ENCODE measurements at places on chromosomes 3 and 15.

DNA sequence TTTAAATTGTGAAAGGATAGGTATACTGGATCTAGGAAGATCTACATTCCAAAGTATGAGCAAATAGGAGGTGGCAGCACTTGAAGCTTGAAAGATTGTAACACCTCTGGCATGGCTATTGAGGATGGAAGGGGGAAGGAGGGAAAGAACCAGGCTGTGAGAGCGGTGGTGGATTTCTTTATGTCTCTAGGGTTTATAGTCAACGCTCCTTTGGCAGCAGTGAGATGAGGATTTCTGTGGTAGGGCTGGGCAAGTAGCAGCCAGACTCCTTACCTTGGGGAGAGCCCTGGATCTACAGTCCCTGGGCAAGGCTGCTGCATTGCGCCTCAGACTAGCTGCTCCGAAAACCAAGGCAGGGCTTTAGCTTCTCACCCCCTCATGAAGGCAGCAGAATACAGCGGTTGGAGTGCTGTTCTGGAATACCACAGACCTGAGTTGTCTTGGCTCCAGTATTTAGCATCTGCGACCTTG is 53.2 kb downstream of the MEF2A start:
- DNase-seq, result no peak

- DNase-seq, result no peak
Measured at GRCh38 chr3:104436506-104436905, 930.2 kb upstream of the ALCAM start.

DNA sequence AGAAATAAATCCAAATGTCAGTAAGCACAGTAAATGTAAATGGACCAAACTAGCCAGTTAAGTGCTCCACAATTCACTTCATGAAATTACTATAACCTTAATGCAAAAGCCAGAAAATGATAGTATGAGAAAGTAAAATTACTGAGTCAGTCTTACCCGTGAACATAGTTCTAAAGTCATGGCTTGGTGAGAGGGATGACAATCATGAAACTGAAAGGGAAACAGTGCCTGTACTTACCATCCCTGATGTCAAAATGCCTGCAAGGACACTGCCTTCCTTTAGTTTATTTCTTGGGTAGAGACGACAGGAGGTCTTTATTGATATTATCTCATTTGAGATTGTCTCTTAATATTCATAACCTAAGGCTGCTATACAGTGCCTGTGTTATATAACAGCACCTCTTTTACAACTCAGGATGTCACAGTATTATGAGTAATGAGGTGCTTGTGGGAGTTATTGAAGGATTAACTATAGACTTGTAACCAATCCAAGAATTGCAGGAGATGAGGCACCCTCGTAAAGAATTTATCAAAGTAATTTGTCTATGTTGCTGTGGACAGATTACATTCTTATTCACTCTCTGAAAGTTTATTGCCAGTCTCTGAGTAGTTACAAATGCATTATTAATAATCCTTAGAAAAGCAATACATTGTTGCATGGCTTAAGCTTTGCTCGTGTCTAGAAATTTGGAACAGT is 142.9 kb upstream of the BFSP2 start:
- DNase-seq, result no peak

DNA sequence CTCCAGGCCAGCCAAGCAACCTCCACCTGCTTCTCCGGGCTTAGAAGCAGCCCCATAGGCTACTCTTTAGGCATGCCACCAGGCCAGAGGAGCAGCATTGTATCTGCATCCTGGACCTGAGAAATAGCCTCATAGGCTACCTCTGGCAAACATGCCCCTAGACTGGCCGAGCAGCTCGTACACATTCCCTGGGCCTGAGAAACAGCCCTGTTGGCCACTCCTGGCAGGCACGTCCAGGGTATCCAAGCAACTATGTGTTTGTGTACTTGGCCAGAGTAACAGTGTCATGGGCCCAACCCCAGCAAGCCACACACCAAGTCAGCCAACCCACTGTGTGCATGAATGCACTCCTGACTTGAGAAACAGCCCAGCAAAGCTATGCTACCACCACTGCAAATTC is 498.7 kb upstream of the CDIN1 start:
- no peak for DNase-seq

GRCh38 chr3:114307222-114307830 is 13.5 kb downstream of the TIGIT start:
- DNase-seq, result no peak

- peak; percentile 64 for DNase-seq
Measured at GRCh38 chr3:161217496-161217895, 3.6 kb upstream of the NMD3 start.

- DNase-seq, result no peak
Measured at GRCh38 chr15:27081676-27082418, 110.9 kb downstream of the GABRG3 start.

DNA sequence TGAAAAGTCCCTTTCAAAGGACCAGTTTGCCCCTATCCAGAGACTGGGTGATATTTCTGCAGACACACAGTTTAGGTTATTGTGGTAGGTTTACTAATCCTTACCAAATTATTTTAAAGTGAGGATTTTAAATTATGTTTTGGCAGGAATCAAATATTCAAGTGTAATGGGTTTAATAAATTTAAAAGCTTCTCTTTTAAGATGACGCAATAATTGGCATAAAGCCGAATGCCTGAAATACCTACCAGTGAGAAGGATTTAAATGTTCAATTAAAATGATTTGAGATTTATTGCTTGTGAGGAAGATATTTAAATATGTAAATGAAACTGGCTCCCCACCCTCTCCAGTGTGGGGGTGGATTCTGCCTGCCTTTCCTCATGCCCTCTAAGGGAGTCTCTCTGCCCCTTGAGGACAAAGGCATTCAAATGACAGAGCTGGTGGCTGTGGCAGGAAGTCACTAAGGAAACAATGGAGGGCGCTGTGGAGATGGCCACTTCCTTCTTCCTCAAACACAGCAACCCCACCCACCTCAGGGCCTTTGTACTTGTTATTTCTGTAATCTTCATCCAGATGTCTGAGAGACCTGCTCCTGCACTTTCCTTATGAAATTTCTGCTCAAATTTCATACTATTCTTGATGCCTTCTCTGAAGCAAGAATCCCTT is 131.7 kb downstream of the TNIK start:
- no peak for DNase-seq

- no peak for DNase-seq
Measured at GRCh38 chr15:25780479-25781255, 82.5 kb downstream of the ATP10A start.

GRCh38 chr15:45640616-45641015 is 5.8 kb downstream of the SQOR start:
- DNase-seq, result peak; percentile 18

- DNase-seq, result no peak
Measured at GRCh38 chr15:86506401-86506800, 426.7 kb downstream of the AGBL1 start.

- no peak for DNase-seq
Measured at GRCh38 chr15:100905850-100906249, 13.3 kb upstream of the LRRK1 start.

GRCh38 chr15:60372756-60373155 is 25.0 kb downstream of the ANXA2 start:
- DNase-seq, result no peak

DNA sequence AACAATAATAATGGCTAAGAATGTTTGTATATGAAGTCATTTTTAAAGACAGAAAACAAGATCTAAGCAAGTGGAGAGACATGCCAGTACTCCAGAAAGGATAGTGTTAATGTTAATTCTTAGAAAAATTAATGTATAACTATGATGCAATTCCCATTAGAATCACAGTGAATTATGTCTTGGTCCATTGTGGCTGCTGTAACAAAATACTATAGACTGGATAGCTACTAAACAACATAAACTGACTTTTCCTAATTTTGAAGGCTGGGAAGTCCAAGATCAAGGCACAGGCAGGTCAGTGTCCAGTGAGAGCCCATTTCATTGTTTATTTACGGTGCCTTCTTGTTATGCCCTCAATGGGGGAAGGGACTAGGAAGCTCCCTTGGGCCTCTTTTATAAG is 32.7 kb upstream of the CSPG4 start:
- DNase-seq, result no peak

DNA sequence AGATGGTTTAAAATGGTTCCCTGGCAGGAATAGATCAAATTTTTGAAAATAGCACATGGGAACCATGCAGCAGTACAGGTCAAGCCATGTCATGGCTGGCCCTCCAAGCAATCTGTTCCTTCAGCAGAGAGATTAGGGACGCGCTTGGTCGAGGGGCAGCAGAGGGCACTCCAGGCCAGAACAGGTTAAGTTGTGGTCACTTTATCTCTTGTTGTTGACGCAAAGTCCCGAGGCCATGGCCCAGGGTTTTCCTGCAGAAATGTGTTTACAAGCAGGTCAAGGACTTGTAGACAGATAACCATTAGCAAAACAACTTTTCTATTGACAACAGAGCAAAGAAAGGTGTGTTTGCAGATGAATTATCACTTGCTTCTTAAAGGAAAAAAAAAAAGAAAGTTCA is 570.0 kb upstream of the NR2F2 start:
- DNase-seq, result no peak

DNA sequence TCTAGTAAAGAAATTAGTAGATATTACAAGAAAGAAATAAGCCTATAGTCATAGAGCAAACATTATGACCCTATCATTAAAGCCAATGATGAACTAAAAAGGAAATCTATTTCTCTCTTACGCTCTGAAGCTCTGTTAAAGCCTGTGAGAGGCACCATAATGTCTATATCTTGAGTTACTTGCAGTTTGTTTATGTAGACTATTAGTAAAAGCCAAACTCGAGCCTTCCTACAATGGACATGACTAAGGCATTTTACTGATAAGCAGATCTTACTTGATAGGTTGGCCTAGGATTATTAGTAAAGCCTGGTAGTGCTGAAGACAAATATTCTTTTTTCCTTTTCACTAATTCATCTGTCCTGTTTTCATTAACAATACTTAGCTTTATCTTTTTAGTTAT is 32.7 kb downstream of the LRRC3B start:
- DNase-seq, result no peak

DNA sequence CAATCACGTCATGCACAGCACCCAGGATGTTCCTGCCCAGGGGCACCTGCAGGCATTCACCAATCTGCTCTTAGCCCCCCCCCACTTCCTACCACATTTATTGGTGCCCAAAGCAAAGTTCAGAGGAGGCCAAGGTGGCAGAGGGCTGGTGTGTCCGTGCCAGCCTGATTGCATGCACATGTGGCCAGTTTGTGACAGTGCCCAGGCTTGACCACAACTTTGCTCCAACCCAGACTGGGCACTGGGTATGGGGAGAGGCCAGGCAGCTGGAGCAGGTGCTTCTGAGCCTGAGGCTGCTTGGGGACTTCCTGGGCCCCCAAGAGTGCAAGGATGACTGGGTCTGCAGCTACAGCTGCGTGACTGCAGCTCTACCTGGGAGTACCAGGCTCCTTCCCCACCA is 192.3 kb upstream of the BCHE start:
- no peak for DNase-seq

DNA sequence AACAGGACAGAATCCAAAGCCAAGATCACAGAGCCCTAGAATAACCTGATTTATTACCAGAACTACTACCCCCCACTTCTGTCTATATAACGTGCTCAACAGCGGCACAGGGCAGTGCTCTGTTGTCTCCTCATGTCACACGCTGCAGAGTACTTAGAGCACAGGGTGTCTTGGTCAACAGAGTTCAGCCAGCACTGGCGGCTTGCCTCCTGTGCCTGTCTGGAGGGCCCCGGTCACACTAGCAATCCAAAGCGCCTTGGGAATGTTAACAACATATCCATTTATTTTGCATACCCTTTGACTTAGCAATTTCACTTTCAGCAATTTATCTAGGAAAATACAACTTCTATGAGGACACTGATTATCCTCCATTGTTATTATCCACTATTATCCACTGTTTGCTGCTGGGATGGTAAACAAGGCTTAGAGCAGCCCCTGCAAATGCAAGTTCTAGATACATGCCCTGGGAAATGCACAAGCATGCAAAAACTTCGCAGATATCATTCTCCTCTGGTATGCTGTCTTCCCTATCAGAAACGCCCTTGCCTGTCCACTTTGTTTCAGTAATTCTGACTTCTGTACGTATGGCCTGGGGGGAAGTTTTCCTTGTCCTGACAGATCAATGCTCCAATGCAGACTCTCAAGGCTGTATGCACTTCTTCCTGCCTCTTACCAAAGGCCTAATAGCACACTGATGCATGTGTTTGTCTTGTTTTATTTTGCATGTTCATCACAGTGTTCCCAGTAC is 86.2 kb upstream of the OCA2 start:
- DNase-seq, result no peak

DNA sequence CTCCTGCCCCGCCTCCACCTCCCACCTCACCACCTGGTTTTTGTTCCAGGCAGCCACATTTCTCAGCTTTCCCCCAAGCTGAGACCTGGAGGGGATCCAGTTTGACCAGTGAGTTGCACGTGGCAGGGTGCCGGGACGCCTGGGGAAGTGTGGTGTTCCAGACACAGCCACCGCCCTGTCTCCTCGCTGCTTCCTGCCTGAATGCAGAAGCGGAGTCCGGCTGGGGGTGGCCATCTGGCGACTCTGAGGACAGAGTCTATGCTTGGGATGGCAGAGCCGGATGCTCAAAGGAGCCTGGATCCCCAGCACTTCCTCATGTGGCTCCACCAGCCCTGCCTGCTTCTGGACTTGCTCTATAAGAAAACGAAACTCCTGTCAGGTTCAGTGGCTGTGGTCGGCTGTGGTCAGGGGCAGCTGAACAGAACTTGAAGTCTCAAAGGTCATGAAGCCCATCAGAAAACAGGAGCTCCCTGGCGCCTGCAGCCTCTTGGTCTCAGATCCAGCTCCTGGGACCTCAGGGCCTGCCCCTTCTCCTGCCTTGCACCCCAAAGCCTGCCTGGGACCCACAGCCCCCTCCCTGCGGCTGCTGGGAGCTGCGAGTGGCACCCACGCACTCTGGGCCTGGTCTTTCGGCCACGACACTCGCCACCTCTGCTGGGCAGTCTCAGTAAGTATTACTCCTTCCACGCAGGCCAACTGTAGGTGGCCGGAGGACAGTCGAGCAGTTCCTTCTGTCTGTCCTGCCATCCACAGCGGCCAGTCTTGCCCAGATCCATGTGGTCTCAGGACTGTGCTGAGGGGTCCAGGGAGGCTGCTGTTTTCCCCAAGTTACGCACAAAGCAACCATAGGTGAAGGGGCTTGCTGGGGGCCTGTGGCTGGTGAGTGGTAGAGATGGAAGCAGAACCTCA is 112.8 kb upstream of the MEF2A start:
- DNase-seq, result no peak

DNA sequence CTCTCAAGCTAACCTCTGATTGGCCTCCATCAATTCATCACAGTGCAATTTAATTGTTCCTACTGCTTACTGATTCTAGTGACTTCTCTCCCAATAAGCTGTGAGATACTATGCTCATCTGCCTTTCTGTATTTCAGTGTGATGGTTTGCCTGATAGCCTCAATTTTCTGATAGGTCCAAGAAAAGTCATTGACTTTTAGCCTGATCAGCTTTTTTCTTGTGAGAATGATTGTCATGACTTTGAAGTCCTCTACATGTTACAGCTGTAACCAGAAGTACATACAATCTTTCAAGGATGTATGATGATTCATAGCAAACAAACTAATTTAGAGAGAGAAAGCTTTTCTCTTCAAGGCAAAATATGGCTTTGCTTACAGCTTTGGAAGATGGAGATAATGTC is 463.8 kb upstream of the CNTN3 start:
- DNase-seq, result no peak

DNA sequence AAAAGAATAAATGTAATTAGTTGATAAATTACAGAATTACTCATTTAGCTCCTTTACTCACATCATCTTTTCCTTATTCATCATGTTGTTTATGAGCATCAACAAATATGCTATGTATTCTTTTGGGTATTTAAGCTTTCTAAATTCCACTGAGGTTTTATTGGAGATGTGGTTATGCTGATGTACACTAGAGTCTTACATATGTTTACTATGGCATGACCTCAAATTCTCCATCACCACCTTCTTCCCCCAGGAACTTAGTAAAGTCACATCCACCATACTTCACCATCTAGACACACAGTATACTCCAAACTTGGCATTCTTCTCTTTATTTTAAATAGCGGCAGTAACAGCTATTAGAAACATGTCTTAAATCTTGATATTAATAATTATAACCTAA is 74.1 kb upstream of the MELTF start:
- DNase-seq, result no peak

All from T1000 (cell line).